Tibial nerve (tissue), 4 donors: ENCODE measurements at places on chromosomes 16 and 17. TPM values are rescaled to one million over a fixed set of nuclear protein-coding genes. Genes with fewer than 3 reads are reported as not detected.

DNA sequence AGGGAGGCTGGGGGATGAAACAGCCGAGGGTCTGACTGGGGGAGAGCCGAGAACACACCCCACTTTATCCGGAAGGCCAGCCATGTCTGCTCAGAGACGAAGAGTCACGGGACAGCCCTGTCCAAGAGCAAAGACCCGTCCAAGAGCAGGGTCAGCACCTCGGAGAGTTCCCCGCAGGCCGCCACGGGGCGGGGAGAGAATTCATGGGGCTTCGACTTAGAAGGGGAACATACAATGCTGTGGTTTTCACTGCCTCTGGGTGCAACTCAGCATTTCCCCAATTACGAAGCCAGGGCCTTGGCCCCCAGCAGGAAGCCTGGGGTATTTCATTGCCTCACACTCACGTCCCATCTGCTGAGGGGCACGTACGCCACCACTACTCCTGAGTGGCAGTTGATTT is 59.3 kb downstream of the JPH3 start:
- DNase-seq = no peak
- H3K4me1 ChIP-seq = no peaks in the 10 kb centered on the region

DNA sequence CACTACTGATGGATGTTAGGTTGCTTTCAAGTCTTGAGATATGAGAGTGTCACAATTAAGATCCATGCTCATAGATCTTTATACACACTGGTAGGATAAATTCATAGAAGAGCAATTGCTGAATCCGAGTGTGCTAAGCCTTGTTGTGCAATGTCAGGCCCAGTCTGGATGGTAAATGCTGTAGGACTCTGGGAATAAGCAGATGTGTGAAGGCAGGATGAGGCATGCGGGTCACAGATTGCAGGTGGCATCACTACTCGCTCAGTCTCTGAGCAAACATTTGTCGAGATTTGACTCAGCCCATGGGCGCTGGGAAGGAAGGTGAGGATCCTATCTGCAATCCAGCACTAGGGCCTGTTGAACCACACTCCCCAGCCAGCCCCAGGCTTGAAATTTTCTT is 40.7 kb downstream of the TMEM186 start:
- no peak overlapping the region for H3K4me3 ChIP-seq
- no peak for DNase-seq
- no peaks in the 10 kb centered on the region for H3K27me3 ChIP-seq
- peaks cover 73% of the 10 kb centered on the region for H3K36me3 ChIP-seq
- H3K4me1 ChIP-seq = no peaks in the 10 kb centered on the region
- H3K27ac ChIP-seq = no peak overlapping the region

DNA sequence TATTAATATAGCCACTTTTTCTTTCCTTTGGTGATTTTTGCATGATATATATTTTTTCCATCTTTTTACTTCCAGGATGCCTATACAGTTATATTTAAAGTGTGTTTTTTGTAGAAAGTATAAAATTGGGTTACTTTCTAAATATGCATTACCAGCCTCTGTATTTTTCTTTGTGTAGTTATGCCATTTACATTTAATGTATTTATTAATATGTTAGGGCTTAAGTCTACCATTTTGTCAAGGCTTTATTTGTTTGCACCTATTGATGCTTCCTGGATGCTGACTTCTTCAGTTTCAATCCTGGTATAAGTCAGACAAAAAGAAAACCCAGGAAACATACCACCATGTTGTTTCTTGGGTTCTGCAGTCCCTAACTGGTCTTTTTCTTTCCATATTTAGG is 911.1 kb upstream of the GOT2 start:
- no peak overlapping the region for H3K27ac ChIP-seq
- no peak overlapping the region for H3K4me3 ChIP-seq
- H3K36me3 ChIP-seq = no peaks in the 10 kb centered on the region
- no peak for DNase-seq

GRCh38 chr16:79835194-79835593 is 234.7 kb upstream of the MAF start:
- H3K27ac ChIP-seq = no peak overlapping the region
- H3K27me3 ChIP-seq = no peaks in the 10 kb centered on the region
- H3K4me1 ChIP-seq = no peaks in the 10 kb centered on the region
- DNase-seq = no peak
- no peak overlapping the region for H3K4me3 ChIP-seq

GRCh38 chr17:47776330-47777197 is 43.5 kb downstream of the TBX21 start:
- H3K36me3 ChIP-seq = no peaks in the 10 kb centered on the region
- H3K27ac ChIP-seq = no peak overlapping the region
- no peak for DNase-seq

DNA sequence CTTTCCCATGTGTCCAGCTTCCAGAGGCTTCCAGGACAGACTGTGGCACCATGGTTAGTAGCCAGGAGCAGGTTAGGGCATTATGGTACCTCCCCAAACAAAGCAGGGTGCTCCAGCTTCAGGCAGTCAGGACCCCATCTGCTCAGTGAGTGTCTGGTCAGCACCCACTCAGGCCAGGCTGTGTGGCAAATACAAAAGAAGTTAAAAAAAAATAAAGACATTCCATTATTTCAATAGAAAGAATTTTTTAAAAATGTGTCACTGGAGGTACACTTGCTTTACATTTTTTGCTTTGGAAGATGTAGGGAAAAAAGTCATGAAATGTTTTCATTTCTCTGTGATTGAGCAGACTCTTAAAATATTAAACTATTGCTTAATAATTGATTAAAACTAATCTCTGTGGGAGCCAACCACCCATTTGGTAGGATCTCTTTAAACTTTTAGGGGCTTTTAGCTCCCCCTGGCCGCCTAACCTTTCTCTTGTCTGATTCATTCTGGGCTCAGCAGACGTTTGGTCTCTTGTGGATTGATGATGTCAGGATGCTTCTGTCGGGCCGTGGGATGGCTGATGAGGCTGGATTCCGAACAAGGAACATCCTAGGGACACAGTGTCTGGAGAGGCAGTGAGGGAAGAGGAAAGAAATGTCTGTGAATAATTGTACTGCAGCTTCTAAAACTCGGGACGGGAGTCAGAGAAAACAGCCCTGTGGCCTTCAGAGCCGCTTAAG is 28.4 kb upstream of the NPTX1 start:
- no peak overlapping the region for H3K4me3 ChIP-seq
- no peak overlapping the region for H3K27ac ChIP-seq
- no peaks in the 10 kb centered on the region for H3K36me3 ChIP-seq
- H3K4me1 ChIP-seq = no peaks in the 10 kb centered on the region

GRCh38 chr17:48457080-48457836 is 27.2 kb upstream of the SKAP1 start:
- no peak for DNase-seq
- H3K4me1 ChIP-seq = no peaks in the 10 kb centered on the region
- no peak overlapping the region for H3K27ac ChIP-seq
- no peaks in the 10 kb centered on the region for H3K36me3 ChIP-seq
- H3K27me3 ChIP-seq = peaks cover 33% of the 10 kb centered on the region

GRCh38 chr16:78390508-78391324 is 291.3 kb downstream of the WWOX start:
- H3K36me3 ChIP-seq = no peaks in the 10 kb centered on the region
- no peak for DNase-seq
- no peak overlapping the region for H3K4me3 ChIP-seq
- no peaks in the 10 kb centered on the region for H3K27me3 ChIP-seq
- no peak overlapping the region for H3K27ac ChIP-seq
- peaks cover 23% of the 10 kb centered on the region for H3K4me1 ChIP-seq

- no peak overlapping the region for H3K27ac ChIP-seq
- no peaks in the 10 kb centered on the region for H3K4me1 ChIP-seq
- H3K27me3 ChIP-seq = no peaks in the 10 kb centered on the region
- DNase-seq = no peak
These were observed 211.9 kb downstream of the GSG1L start for GRCh38 chr16:27851586-27851985.

GRCh38 chr16:52770828-52771227 is 223.9 kb upstream of the TOX3 start:
- H3K4me3 ChIP-seq = no peak overlapping the region
- no peak overlapping the region for H3K27ac ChIP-seq
- H3K36me3 ChIP-seq = no peaks in the 10 kb centered on the region
- H3K27me3 ChIP-seq = no peaks in the 10 kb centered on the region
- no peak for DNase-seq
- H3K4me1 ChIP-seq = no peaks in the 10 kb centered on the region

DNA sequence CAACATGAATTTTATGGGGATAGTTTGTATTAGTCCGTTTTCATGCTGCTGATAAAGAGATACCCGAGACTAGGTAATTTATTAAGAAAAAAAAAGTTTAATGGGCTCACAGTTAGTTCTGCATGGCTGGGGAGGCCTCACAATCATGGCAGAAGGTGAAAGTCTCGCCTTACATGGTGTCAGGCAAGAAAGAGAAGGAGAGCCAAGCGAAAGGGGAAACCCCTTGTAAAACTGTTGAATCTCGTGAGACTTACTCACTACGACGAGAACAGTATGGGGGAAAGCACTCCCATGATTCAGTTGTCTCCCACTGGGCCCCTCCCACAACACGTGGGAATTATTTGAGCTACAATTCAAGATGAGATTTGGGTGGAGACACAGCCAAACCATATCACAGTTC is 181.5 kb downstream of the PRKCA start:
- H3K4me1 ChIP-seq = no peaks in the 10 kb centered on the region
- H3K27me3 ChIP-seq = no peaks in the 10 kb centered on the region
- no peak overlapping the region for H3K4me3 ChIP-seq
- H3K27ac ChIP-seq = no peak overlapping the region

DNA sequence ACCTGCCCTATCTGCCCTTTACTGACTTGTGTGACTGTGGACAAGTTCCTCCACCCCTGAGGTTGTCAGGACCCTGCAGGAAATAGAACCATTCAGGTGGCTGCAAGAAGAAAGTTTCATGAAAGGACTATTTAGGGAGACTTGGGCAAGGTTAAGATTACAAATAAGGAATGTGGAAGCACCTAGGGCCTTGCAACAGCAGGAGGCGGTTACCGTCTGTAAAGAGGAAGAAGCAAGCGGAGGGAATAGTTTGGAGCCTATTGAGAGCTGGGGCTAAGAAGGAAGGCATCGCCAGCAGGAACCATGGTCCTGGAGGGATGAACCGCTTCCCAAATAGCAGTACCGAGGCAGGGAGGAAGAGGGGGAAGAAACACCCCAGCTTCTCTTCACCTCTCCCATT is 132.4 kb downstream of the PRKCB start:
- H3K4me1 ChIP-seq = no peaks in the 10 kb centered on the region
- DNase-seq = no peak
- H3K4me3 ChIP-seq = no peak overlapping the region
- H3K36me3 ChIP-seq = no peaks in the 10 kb centered on the region
- no peaks in the 10 kb centered on the region for H3K27me3 ChIP-seq

- no peaks in the 10 kb centered on the region for H3K4me1 ChIP-seq
- H3K4me3 ChIP-seq = no peak overlapping the region
- peaks cover 24% of the 10 kb centered on the region for H3K36me3 ChIP-seq
- H3K27me3 ChIP-seq = no peaks in the 10 kb centered on the region
These were observed 62.5 kb downstream of the XPO6 start for GRCh38 chr16:28149011-28149888.

- no peaks in the 10 kb centered on the region for H3K4me1 ChIP-seq
- no peak overlapping the region for H3K4me3 ChIP-seq
- no peak overlapping the region for H3K27ac ChIP-seq
- no peaks in the 10 kb centered on the region for H3K36me3 ChIP-seq
These were observed 341.1 kb downstream of the PMP22 start for GRCh38 chr17:14923981-14924380.

- no peaks in the 10 kb centered on the region for H3K36me3 ChIP-seq
- H3K4me1 ChIP-seq = peaks cover 31% of the 10 kb centered on the region
- DNase-seq = no peak
- no peaks in the 10 kb centered on the region for H3K27me3 ChIP-seq
- H3K27ac ChIP-seq = no peak overlapping the region
- H3K4me3 ChIP-seq = no peak overlapping the region
These were observed 1.1 kb upstream of the SLC47A2 start for GRCh38 chr17:19717411-19717908.

DNA sequence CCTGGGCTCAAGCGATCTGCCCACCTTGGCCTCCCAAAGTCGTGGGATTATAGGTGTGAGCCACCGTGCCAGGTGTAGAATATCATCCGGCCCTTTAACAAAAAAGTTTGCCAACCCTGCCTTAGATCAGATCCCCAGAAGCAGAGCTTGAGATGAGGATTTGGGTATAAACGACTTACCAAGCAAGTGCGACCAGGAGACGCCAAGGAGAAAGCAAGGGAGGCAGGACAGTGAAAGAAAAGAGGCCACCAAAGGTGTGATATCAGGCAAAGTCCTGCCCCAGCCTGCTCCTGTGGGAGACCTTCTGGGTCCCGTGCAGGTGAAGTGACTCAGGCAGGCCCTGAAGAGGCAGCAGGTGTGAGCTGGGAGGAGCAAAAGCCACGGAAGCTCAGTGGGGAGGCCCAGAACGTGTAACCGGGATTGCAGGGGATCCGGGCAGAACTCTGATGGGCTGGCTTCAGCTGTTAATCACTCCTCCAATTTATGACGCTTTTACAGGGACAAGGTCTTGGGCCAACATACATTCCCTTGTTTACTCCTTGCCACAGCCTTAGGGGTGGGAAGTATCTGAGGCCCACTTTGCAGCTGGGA is 14.1 kb upstream of the CALB2 start:
- no peak overlapping the region for H3K27ac ChIP-seq
- no peak overlapping the region for H3K4me3 ChIP-seq
- H3K4me1 ChIP-seq = no peaks in the 10 kb centered on the region

GRCh38 chr17:1487939-1488825 is 4.3 kb downstream of the MYO1C start:
- DNase-seq = peak; percentile 83
- H3K4me1 ChIP-seq = no peaks in the 10 kb centered on the region
- peak overlapping the region; percentile 35 for H3K4me3 ChIP-seq
- peaks cover 12% of the 10 kb centered on the region for H3K36me3 ChIP-seq
- peak overlapping the region; percentile 98 for H3K27ac ChIP-seq

GRCh38 chr17:42743595-42744282 is 1.1 kb downstream of the EZH1 start:
- H3K4me1 ChIP-seq = no peaks in the 10 kb centered on the region
- H3K4me3 ChIP-seq = peak overlapping the region; percentile 96
- no peak for DNase-seq
- no peaks in the 10 kb centered on the region for H3K27me3 ChIP-seq
- peak overlapping the region; percentile 97 for H3K27ac ChIP-seq
- H3K36me3 ChIP-seq = no peaks in the 10 kb centered on the region

Gene BAIAP2
- total RNA-seq = 67.1 TPM

Gene CACNG5
- total RNA-seq = not detected

Gene MSLN
- total RNA-seq = not detected

Gene CSH1
- total RNA-seq = not detected

Gene KRTAP4-8
- total RNA-seq = not detected

Gene C16orf46
- not detected for total RNA-seq

Gene HIC1
- total RNA-seq = 27.6 TPM

Gene CACNG4
- 0.44 TPM for total RNA-seq

Gene SLC52A1
- total RNA-seq = not detected

Gene JPH3
- not detected for total RNA-seq

Gene EIF1
- 242 TPM for total RNA-seq

Gene UTS2R
- not detected for total RNA-seq

Gene JUP
- total RNA-seq = 42.9 TPM

Gene PKMYT1
- 1.3 TPM for total RNA-seq

Gene DHRS7C
- total RNA-seq = not detected

Gene ABCA6
- total RNA-seq = 290 TPM

Gene CHST5
- total RNA-seq = not detected

Gene OR3A2
- not detected for total RNA-seq
